Vagina (tissue), 2 donors: ENCODE measurements at places on chromosomes 13 and 19.

DNA sequence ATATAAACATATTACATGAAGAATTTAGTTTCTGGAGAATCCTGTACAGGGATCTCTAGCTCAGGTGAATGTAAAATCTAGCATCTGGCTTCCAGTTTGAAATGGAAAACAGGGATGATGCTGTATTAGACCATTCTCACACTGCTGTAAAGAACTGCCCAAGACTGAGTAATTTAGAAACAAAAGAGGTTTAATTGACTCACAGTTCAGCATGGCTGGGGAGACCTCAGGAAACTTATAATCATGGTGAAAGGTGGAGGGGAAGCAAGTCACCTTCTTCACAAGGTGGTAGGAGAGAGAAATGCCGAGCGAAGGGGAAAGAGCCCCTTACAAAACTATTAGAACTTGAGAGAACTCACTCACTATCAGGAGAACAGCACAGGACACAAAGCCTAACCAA is 17.0 kb upstream of the N4BP2L2 start:
- no peak for DNase-seq

DNA sequence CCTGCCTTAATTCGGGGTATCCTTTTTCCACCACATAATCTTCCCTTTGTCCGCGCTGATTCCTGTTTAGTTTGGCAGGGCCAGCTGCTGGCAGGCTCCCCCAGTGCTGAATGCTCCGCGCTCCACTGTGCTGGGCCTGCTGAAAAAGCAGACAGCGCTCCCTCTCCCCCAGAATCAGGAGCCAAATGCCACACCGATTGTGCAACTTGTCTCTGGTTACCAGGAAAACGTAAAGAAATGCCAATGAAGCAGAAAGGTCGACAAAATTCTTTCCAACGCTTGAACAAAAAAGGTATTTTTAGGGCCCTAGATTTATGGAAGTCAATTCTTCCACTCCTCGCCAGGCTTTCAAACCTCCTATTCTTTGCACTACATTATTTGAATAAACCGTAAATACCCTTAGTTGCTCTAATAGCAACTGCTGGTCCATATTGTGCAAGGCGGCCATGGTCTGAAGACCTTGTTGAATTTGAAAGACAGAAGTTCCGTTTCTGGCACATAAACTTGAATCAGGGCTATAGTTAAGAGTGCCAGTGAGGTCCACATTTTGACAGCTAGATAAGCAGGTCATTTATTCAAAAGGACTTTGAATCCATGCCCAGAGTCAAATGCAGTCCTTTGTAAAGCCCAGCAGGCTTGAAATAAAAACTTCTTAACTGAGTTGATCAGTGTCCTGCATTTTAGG is 206.7 kb upstream of the RFC3 start:
- DNase-seq: no peak

GRCh38 chr13:50129081-50129705 is 113.9 kb downstream of the KCNRG start:
- DNase-seq: no peak

DNA sequence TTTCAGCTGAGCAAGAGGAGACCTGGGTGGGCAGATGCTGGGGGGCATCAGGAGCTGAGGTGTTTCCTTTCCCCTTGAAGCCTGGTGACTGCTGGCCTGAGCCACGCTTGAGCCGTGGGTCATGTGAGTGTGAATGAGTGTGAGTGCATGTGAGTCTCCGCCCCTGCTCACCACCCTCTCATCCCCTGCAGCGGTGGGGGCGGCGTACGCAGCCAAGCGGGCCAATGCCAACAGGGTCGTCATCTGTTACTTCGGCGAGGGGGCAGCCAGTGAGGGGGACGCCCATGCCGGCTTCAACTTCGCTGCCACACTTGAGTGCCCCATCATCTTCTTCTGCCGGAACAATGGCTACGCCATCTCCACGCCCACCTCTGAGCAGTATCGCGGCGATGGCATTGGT is 5.2 kb downstream of the B3GNT8 start:
- DNase-seq: no peak

DNA sequence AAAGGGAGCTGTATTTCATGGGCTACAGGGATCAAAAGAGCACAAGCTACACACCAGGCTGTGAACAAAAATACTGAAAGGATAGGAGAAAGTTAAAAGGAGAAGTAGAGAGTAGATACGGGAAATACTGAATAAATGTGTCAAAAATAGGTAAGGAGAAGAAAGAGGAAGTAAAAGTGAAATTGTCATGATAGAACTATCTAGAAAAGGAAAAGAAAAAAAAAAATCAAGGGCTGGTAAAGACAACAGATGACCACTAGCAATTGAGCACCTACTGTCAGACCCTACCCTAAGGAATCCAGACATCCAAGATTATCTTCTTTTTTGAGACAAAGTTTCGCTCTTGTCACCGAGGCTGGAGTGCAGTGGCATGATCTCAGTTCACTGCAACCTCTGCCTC is 4.8 kb downstream of the RUBCNL start:
- no peak for DNase-seq

DNA sequence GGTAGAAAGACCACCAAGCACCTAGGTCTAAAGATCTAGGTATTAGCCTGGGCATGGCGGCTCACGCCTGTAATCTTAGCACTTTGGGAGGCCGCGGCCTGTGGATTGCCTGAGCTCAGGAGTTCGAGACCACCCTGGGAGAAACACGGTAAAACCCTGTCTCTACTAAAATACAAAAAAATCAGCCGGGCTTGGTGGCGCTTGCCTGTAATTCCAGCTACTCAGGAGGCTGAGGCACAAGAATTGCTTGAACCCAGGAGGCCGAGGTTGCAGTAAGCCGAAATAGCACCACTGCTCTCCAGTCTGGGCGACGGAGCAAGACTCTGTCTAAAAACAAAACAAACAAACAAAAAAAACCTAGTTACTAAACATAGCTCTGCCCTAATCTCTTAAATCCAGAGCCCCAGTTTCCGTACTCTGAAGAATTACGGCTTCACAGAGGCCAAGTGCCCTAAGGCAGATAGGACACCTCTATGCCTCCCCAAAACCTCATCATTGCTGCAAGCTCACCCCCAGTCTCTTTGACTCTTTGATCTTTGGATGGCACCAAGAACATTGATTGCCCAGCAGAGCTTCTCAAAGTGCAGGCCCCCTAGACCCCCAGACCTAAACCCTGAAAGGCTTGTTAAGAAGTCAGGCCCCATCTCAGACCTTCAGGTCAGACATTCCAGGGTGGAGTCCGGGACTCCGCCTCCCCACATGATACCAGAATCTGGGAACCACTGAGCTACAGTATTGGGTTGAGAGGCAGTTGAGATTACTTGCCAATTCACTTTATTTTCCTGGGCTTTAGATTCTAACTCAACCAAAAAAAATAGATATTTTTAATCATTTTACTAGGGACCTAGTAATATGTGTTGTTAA is 2.8 kb downstream of the COL4A2 start:
- DNase-seq: no peak

- no peak for DNase-seq
These were observed 63.3 kb downstream of the DCLK1 start for GRCh38 chr13:36067746-36068381.

GRCh38 chr13:25857830-25858229 is 194.0 kb downstream of the SHISA2 start:
- no peak for DNase-seq

DNA sequence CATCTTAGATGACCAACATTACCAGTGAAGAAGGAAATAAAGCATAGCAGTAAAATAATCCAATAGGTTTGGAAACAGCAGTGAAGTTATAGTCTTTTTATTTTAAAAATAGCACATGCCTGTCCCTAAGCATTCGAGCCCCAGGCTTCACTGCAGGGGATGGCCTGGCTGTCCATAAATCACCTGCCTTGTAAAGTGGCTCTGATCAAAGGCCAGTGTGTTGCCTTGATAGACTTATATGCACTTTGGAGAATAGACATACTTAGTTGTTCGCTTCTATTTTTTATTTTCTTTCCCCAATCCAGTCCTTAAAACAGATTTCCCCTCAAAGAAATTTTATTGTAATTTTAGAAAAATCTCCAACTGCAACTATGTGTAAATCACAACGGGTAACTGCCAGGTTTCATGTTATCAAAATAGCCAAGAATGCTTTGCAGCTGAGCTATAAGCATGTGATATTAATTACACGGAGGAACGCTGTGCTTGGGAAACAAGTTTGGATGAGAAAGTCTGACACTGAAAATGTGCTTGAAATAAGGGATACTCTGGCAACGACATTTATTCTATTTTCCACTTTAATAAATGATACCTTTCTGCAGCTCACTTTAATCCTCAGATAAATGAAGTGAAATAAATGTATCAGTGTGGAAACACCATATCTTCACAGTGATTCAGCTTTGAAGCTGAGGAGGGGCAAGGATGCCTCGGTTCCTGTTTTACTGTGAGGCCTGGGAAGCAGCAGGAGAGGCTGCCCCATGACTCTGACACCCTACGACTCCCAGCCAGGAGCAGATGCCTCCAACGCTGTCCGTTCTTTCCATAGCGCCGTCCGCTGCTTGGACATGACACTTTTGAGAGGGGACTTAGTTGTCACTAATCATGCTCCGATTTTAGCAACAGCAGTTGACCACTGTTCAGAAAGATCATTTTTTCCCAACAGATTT is 5.5 kb upstream of the METTL21C start:
- DNase-seq: no peak

- DNase-seq: no peak
These were observed 14.8 kb downstream of the FUT6 start for GRCh38 chr19:5824751-5825150.

GRCh38 chr19:2429917-2430535 is 2.6 kb upstream of the TIMM13 start:
- no peak for DNase-seq

- no peak for DNase-seq
These were observed 277.1 kb downstream of the IRS2 start for GRCh38 chr13:109509154-109509900.
